ENCODE measurements at places on chromosomes 13 and 19.

DNA sequence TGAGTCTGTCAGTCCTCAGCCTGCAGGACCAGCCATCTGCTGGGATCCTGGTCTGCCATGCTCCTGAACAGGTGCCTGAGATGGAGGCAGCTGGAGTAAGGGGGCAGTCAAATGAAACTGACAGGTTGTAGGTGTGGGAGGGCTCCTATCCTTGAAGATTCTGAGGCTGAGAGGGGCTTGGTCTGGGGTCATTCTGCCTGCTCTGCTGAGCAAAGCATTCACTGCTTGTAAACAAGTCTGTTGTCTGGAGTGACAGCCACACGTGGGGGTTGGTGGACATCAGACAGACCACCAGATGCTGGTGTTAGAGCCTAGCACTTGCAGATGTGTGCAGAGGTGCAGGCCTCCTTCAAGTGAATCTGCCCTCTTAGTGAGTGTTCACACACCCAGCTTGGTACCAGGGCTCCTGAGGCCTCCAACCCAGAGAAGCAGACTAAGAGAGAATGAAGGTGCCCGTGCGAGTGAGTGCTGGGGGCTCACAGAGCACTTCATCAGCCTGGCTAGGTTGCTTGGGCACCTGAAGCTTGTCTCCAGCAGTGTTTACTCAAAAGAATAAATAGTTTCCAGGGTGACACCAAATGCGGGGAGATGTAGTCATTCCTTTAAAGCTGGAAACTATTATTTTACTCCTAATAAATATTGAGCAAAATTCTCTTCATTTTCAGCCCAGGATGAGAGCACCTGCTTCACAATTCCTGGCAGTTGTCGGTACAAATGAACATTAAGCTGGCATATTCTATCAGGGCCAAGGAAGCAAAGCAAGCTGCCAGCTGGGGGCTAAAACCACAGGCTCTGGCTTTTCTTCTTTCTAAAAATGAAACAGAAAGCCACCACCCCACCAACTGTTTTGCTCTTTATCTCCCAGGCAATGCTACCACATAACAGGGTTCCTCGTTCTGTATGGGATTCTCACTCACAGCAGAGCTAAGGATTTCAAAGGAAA, 82.3 kb downstream of the RNASEH2B start:
- DNase-seq: peak; percentile 47

- no peak for DNase-seq
These were observed 10.7 kb upstream of the MCF2L start for GRCh38 chr13:112958127-112958989.

DNA sequence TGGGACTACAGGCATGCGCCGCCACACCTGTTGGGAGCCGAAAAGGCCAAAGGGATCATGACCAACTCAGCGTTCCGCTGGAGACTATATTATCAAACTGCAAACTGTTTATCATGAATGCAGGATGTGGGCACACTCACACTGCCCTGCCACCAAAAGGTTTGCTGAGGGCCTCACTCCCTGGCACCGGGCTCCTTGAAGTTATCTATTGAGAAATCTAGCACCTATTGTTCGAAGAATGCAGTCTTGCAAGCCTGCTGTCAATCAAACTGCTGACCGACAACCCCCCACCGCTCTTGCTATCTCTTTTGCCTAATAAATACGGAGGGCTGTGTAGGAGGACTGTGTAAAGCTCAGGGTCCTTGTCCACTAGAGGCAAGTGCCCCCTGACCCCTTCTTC, 5.2 kb upstream of the ZNF836 start:
- no peak for DNase-seq

- DNase-seq: peak; percentile 83
These were observed 567 bp upstream of the SMG9 start for GRCh38 chr19:43755256-43755801.

GRCh38 chr19:27733551-27734266, 1479.2 kb downstream of the UQCRFS1 start:
- DNase-seq: no peak

DNA sequence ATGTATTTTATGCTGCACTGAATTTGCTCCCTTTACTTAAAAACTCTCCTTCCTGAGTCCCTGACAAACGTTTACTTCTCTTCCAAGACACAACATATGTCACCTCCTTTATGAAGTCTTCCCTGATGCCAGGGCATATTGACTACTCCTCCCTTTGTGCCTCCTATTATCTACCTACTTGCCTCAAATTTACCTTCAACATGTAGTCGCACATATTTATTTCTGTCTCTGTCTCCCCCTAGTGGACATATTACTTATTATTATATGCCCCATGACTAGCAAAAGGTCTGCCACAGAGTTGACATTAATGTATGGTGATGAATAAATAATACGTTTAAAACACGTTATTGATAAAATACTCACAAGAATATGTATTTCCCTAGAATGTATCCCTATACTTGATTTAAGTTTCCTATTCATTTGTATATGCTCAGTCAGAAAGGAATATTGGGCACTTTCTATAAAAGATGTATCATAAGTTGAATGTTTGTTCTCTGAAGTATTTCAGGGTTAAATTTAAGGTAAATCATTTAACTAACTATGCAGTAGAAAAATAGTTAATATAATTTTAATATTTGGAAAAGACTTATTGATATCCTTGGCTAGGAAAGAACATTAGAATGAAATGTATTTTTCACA, 250.3 kb upstream of the ATXN8OS start:
- peak; percentile 51 for DNase-seq

DNA sequence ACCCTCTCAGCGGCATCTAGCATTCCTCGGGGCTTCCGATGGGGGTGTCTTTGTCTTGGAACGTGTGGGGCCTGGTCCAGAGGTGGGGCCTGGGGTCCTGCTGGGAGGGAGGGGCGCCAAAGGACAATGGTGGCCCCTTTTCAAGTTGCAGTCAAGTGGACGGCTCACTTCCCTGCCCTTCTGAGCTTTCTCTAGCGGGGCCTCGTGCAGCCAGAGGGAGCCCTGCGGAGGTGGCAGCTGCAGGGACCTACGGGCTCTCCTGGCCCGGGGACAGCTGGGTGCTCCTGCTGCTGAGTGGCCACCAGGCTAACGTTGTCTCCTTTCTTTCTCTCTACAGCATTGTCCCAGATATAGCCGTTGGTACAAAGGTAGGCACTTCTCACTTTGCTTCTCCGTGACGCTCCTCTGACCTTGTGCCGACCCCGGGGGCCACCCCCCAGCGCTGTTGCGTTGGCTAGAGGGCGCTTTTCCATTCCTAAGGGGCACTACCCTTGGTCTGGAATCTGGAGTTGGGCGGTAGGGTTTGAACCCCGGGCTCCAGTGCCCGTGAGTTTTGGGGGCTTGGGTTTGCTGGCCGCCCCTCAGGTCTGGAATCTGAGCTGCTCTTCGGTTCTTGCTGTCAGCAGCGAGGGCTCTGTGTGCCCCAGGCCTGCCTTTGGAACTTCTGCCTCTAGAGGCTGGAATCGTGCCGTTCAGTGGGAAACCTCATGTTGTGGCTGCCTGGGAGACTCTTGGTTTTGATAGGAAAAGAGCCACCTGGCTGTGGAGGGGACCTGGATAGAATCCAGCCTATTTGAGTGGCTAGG, 2.0 kb downstream of the PTBP1 start:
- DNase-seq: peak; percentile 51

- DNase-seq: no peak
These were observed 61.4 kb upstream of the TEX29 start for GRCh38 chr13:111259058-111259457.

GRCh38 chr13:66673401-66673800, 556.7 kb downstream of the PCDH9 start:
- DNase-seq: no peak

DNA sequence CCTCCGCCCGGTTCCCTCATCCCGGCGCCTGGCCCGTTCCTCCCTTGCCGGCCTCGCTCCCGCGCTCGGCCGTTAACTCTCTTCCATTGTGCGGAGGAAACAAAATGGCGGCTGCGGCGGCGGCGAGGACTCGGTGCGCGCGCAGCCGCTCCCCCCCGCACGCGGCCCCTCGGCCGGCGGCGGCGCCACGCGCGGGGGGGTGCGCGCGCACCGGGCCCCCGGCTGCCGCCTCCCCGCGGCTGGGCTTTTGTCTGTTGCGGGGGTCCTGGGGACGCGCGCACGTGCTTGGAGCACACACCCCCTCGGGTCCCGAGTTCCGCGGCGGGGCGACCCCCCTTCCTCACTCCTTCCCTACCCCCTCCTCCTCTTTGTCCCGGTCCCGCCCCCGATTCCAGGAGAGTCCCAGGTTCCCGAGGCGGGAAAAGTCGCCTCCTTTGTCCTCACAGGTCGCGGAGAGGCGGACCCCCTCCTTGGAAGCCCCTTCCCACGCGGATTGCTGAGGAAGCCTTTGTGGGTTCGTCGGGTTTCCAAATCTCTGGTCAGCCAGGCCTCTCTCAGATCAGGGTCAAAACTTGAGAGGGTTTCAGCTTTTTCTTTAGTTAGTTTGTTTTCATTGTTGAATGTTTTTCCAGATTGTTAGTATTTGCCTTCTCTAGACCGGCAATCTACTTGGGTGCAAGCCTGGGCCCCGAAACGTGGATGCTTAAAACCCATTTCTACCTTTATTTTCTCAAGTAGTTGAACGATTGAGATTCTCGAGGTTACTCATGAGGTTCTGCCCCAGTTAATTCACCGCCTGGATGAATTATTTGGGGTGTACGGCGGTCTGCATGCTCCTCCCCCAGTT, 687 bp downstream of the ILF3 start:
- peak; percentile 70 for DNase-seq
